NCI-H2029 treated with DMSO at 0.1 percent for 48 hours (cell line): ENCODE measurements at places on chromosomes 4 and X.

- no peak for DNase-seq
Observed at GRCh38 chr4:40228497-40229365, 31.9 kb downstream of the RHOH start.

DNA sequence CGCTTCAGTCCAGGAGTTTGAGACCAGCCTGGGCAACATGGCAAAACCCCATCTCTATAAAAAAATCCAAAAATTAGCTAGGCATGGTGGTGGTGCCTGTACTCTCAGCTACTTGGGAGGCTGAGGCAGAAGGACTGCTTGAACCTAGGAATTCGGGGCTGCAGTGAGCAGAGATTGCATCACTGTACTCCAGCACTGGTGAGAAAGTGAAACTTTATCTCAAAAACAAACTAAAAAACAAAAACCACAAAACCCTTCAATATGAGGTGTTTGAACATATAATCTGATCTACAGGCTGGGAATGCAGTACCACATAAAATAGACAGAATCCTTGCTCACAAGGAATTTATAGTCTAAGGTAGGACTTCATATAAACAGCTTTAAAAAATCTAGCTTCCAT lies 103.9 kb downstream of the PDS5A start:
- DNase-seq: no peak

DNA sequence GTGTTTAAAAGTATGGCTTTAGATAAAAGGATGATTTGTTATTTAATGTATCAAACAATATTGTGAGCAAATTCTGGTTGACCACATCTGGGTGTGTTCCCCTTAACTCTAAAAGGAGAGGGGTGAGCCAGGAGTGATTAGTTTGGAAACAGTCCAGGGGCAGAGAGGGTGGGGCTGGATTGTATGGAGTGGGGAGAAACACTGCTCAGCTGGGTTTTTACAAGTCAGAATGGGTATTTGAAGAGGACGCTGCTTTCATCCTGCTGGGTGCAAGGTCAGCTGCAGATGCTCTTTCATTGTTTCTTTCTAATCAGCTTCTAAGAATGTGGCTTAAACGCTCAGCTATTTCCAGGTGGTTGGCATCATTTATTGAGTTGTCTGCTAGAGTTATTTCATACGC lies 82.8 kb upstream of the LIMCH1 start:
- peak; percentile 68 for DNase-seq

GRCh38 chr4:74032064-74032463 lies 6.4 kb downstream of the CXCL3 start:
- DNase-seq: no peak

GRCh38 chr4:6197433-6198174 lies 2.7 kb downstream of the JAKMIP1 start:
- no peak for DNase-seq

- DNase-seq: no peak
Observed at GRCh38 chrX:111352424-111352823, 59.6 kb downstream of the DCX start.

- no peak for DNase-seq
Observed at GRCh38 chr4:159105761-159106243, 2.9 kb downstream of the RAPGEF2 start.

- no peak for DNase-seq
Observed at GRCh38 chrX:24550166-24550565, 85.1 kb downstream of the PDK3 start.
